ENCODE measurements at places on chromosomes 6 and 20.

GRCh38 chr6:28060405-28060804 is 20.0 kb upstream of the ZNF165 start:
- DNase-seq, result no peak

DNA sequence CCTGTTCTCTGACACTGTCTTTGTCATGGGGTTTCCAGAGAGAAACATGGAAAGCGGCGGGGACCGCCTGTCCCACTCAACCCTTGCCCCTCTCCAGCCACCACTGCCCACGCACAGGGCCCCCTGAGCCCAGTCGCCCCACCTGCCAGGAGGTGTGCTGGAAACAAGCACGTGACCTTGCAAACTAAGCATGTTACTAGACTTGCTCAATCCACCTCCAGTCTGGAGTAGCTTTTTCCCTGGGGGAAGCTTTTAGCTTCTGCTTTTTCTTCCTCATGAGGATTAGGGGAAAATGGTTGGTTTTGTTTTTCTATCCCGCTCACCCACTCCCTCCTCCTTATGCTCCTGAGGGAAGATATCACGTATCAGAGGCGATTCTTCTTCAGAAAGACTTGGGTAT is 105.7 kb downstream of the PLEKHG1 start:
- DNase-seq, result no peak

- DNase-seq, result no peak
These were observed 108.6 kb upstream of the DUSP22 start for GRCh38 chr6:183668-184067.

DNA sequence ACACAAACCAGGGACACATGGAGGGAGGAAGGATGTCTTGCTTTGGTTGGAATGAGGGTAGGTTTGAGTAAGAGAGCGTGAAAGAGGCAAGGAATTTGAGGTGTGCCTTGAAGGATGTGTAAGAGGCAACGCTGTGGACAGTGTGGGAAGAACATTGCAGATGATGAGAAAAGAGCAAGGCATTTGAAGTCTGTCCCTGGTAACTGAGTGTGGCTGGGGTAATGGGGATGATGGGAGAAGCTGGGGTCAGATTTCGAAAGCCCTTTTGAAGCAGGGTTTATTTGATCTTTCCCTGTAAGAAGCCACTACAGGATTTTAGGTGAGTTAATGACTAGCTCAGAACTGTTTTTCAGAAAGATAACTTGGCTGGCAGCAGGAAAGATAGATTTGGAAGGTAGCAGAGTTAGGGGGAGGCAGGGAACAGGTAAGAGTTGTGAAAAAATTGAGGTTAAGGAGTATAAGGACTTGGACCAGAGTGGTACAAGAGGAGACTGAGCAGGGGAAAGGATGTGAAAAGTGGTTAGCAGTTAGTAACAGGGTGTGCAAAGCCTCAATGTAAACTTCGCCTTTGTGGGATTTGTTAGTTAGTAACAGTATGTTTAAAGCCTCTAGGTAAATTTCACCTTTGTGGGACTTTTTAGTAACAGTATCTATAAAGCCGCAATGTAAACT is 17.7 kb downstream of the UTRN start:
- DNase-seq, result peak; percentile 22

GRCh38 chr6:50681213-50681824 is 32.0 kb upstream of the TFAP2D start:
- no peak for DNase-seq

DNA sequence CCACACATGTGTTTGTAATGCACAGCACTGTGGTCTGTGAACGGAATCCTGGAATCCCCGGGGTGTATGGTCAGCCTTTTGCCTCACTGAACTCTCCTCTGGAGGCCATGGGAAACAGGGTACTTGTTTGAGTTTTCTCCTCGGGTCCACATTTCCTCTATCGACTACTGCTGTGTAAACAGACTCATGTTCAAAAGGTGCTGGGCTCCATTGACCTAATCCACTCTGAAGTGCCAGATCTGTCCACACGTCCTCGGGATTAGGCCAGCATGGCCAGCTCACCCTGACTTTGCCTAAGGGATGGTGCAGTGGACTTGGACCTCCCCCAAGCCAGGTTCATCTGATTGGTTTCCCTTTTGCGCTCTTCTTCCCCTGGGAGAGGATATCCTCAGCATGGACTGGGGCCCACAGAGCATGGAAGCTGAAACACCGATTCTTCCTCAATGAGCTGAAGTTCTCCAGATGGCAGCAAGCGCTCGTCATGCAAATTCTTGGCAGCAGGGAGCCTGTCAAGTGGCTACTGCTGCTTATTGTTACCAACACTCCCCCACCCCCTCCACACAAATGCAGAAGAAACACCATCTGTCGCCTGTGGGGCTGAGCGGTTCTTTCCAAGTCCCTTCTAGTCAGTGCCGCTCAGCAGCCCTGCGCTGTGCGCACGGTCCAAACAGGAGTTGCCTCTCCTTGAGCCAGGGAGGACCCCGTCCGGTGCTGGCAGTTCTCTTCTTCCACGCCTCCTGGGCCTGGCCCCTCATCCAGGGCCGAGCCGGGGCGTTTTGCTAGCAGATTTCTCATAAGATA is 292.6 kb upstream of the MARCKS start:
- DNase-seq, result peak; percentile 97

DNA sequence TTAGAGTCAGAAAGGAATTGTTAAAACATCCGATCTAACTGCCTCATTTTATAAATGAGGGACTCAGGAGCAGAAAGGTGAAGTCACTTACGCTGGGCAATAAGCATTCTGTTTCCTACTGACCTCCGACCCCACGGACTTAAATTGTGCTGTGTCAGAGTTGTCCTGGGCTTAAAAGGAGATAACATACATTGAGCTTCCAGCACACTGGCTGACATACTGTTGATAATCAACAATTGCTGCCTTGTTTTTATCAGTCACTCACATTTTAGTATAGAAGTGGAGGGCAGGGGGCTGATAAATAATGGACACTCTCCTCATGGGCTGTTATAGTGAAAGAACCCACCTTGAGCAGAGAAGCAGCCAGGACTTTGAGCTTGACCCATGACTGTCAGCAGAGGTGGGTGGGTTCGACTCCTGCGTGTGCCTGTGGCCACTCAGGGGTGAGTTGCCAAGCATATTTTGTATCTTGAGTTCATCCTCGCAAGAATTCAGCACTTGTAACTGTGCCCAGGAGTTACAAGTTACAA is 166.5 kb upstream of the JARID2 start:
- no peak for DNase-seq

GRCh38 chr20:24934101-24934661 is 14.9 kb upstream of the CST7 start:
- DNase-seq, result no peak

- DNase-seq, result no peak
These were observed 743 bp downstream of the CMTR1 start for GRCh38 chr6:37433657-37434271.

GRCh38 chr20:14521436-14521835 is 184.0 kb upstream of the FLRT3 start:
- DNase-seq, result no peak

DNA sequence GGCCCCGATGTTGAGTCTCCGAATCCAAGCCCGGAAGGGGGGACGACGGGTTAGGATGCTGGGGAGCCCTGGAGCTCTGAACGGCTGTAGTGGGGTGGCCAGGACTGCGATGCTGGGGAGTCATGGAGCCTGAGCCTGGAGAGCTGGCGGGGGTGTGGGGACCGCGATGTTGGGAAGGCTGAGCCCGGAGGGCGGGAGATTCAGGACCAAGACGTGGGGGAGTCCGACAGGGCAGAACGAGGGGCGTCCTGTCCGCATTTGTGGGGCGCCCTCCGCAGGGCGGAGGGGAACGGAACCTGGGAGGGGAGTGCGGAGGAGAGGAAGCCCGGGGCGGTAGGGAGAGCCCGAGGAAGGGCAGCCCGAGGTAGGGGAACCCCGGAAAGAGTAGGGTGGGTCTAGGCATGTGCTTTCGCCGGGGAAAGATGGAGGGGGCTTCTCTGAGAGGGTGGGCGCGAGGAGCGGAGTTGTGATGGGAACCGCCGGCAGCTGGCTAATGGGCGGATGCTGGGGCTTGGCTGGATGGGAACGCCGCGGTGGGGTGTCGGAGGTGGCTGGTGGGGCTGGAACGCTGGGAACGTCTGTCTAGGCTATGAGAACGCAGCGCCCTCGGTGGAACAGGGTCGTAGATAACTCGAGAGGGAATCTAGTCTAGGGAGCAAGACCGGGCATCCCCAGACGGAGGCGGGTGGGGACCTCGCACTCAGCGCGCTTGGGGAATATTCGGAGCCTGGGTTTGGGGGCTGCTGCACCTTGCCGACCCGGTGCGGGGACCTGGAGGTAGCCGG is 684 bp downstream of the PAQR8 start:
- DNase-seq, result no peak

GRCh38 chr6:110528930-110529325 is 52.5 kb upstream of the SLC22A16 start:
- no peak for DNase-seq

DNA sequence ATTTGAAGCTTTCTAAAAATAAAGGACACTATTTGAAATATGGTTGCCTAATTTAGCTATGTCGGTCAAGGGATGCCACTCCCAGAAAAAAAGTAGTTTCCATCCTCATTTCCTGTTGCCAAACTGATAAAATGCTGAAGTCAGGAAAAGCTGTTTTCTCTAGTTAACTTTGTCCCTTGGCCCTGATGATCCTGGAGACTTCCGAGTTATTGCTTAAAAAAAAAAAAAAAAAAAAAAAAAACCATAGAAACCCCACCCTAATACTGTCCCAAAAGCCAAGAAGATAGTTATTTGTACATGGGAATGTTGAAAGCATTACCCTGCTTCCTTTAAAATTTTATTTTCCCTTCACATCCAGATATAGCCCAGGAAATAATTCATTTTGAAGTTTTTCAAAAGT is 236.7 kb downstream of the SOD2 start:
- DNase-seq, result no peak

GRCh38 chr6:170091000-170091638 is 199.8 kb downstream of the DLL1 start:
- DNase-seq, result no peak

DNA sequence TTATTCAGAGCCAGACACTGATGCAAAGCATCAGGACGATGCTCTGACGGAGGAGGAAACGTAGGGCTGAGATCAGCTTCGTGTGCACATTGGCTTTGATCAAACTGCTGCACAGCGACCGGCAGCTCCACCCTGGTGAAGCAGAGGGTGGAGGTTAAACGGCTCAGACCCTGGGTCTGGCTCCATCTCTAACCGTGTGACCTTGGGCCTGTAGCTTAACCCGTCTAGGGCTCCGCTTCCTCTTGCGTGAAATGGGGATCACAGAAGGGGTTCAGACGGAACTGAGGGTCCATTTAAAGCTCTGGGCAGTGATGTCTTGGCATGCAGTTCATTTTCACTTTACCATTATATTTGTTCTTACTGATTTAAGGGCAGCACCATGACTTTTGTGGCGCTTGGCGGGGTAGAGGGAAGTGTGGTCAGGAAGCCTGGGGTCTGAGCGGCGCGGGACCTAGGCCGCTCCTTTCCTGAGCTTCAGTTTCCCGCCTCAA is 644 bp downstream of the RBL1 start:
- no peak for DNase-seq

DNA sequence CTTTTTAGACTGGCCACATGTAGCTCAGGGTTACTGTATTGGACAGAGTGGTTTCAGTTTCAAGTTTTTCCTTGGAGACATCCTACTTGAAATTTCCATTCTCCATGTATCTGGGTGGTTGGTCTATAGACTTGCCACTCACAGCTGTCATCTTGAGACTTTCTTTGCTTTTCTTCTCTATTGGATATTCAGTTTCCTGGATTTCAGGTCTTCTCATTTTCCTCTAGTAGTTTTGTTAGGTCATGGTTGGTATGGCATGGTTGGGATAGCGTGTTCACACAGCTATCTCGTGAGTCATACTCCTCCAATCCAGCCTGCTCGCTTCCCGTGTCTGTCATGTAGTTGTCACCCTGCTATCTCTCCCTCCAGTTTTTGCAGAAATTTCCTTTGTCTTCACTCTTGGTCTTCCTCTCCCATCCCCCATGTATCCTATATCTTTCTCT is 48.3 kb downstream of the PTPN1 start:
- peak; percentile 85 for DNase-seq

DNA sequence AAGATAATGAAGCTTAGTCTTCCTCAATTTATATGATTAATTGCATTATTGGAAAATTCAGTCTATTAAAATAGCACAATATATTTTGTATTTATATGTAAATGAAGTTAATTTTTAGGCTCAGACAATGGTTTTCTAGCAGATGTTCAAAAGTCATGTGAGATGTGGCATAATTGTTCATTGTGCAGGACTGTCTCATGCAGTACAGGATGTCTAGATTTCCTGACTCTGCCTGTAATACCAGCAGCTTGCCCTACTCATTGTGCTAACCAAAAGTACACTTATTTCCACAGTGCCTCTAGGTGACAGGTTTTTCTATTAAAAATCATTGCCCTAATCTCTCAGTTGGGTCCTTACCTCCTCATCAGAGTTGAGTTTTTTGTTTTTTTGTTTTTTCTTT is 12.4 kb downstream of the RALGAPB start:
- DNase-seq, result no peak

DNA sequence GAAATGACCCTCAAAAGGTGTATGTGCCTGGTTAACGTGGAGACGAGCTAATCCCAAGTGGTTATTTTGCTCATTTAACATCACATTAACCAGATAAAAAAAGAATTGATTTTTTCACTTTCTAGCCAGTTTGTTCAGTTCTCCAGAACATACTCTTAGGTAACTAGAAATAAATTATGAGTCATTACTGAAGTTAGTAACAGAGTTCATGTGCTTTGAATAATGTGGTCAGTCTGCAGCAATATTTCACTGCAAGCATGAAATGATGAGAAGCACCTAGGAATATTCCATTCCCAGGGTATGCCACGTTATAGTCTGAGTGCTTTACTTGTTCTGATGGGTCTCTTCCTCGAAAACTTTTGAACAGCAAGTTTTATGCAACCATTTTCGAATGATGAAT is 138.3 kb upstream of the INSM1 start:
- no peak for DNase-seq

DNA sequence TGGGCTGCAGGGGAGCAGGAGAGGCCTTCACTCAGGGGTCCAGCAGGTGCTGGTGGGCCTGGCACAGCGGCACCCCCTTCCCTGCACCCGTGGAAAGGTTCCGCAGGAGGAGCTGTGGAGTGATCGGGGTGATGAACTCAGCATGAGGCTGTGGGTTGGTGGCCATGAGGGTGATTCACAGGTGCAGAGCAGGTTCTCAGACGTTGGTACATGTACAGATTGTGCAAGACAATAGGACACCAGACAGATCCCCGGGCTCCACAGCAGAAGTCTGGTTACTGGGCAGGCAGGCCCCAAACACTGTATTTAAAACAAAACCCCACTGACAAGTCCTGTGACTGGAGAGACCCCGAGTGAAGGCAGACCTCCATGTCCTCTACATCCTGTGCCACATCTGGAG is 151.6 kb upstream of the CDH4 start:
- DNase-seq, result no peak

DNA sequence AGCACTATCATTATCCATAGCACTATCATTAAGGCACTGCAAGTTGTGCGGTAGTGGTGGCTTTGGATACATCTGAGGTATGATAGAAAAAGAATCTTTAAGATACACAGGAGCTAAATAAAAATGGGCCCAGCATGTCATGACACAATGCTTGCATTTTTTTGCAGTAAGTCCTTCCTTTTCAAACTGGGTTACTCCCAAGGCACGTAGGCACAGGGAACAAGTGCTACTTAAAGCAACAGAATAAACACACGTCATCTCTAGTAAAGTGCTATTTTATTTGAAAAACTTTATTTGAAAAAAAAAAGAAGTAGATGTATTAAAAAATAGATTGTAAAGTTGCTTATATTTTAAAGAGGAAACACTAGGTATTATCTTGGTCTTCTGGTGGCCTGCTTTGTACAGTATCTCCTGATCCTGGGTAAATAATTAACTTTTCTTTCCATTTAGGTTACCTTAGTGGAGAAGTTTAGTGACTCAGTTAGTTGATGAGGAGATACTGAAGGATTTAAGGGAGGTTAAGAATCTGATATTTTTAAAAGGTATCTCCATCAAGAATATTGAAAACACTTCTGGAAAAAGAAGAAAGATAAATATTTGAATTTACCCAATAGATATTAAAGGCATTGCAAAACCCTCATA is 129.6 kb downstream of the EDN1 start:
- no peak for DNase-seq
